Epithelial cell of proximal tubule (primary cell): ENCODE measurements at places on chromosomes 2 and 18. TPM values are rescaled to one million over a fixed set of nuclear protein-coding genes. Genes with fewer than 3 reads are reported as not detected.

Gene LHCGR
- not detected in 2 replicates for total RNA-seq

Gene SAG
- not detected in 2 replicates for total RNA-seq

Gene C2orf80
- total RNA-seq: not detected in 2 replicates

Gene DSEL
- total RNA-seq: 7.1 and 8.2 TPM in 2 replicates

Gene CERKL
- total RNA-seq: 0.14 and 0.40 TPM in 2 replicates

Gene ABCG8
- total RNA-seq: not detected in 2 replicates

Gene SLC66A3
- total RNA-seq: 19.4 and 58.2 TPM in 2 replicates

Gene SCN2A
- total RNA-seq: under 0.01 and 0.07 TPM in 2 replicates

Gene TOGARAM2
- 0.07 TPM in 1 of 2 replicates, not detected in the other for total RNA-seq

Gene AKAIN1
- not detected in 2 replicates for total RNA-seq

Gene RAX
- not detected in 2 replicates for total RNA-seq

Gene CDH20
- not detected in 2 replicates for total RNA-seq

Gene SPATA3
- not detected in 2 replicates for total RNA-seq

Gene CCT7
- total RNA-seq: 393 and 559 TPM in 2 replicates

Gene LRRC30
- not detected in 2 replicates for total RNA-seq

Gene CYP27C1
- 0.52 and 2.1 TPM in 2 replicates for total RNA-seq

Gene STON1
- total RNA-seq: 0.51 and 2.0 TPM in 2 replicates

Gene FOXD4L1
- not detected in 2 replicates for total RNA-seq

Gene SERPINB2
- 1.6 and 1.9 TPM in 2 replicates for total RNA-seq

Gene ALS2
- 15.6 and 20.8 TPM in 2 replicates for total RNA-seq

Gene TUBB6
- total RNA-seq: 425 and 1,079 TPM in 2 replicates

Gene LIPG
- total RNA-seq: 117 and 173 TPM in 2 replicates

Gene HEATR5B
- total RNA-seq: 8.8 and 12.2 TPM in 2 replicates
